Anterior cingulate cortex (tissue), 58 donors: ENCODE measurements at places on chromosomes 1 and 21.

GRCh38 chr1:198449727-198450433 is 90.6 kb downstream of the ATP6V1G3 start:
- DNase-seq = no peak

GRCh38 chr1:3785456-3786157 is 10.7 kb downstream of the LRRC47 start:
- DNase-seq = no peak

DNA sequence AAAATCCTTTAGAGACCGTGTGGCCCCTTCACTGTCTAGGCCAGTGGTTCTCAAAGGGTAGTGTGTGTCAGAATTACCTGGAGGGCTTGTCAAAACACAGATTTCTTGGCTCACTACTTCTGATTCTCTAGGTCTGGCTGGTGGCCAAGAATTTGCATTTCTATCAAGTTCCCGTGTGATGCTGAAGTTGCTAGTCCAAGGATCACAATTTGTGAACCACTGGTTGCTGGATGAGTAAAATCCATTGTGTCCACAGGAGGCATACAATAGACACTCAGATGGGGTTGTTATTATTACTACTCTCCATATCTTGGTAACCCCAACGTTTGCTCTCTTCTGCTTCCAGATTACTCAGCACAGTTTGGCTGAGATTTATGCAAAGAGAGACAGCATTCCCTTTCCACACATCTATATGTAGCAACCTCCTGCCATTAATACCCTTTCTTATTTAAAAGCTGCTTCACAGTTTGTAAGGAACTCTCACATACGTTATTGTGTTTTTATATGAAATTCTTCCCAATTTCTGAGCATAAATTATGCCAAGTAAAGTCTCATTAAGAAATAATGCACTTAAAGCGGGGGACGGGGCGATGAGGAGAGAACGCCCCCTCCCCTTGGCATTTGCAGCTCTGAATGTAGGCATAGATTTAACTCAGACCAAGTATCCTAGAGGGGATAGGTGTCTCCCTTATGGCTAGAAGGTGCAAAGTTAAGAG is 720 bp upstream of the TMCC2 start:
- DNase-seq = no peak

- DNase-seq = no peak
Observed at GRCh38 chr1:108643492-108644335, 17.2 kb downstream of the HENMT1 start.
